Activated T-helper 2 cell treated with anti-CD3 and anti-CD28 coated beads, Interferon-gamma antibody, Interleukin-2, Interleukin-4, amounts not matched to agents 10 μg/mL and 5 μg/mL and 100 μg/mL, durations not matched to agents 14 hours and 24 hours and 36 hours (primary cell): ENCODE measurements at places on chromosomes 16 and 17.

DNA sequence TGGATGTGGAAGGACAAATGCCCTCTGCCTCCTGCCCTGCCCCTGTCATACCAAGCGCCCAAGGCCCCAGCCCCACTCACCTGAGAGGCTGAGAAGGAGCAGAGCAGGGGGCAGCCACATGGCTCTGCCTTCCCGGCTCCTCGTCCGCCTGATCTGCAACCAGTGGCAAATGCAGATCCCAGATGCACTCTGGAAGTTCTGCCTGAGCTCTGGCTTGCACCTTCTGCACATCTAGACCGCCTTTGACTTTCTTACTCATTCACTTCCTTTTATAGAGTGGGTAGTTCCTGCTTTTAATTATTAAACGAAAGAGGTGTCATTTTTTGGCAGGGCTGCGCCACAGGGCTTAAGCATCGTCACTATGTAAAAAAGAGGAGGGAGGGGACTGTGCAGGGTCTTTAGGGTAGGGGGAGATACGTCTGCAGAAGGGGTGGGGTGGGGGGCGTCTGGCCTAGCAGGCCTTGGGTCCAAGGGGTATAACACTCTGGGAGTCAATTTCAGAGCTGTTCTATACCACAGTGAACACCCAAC lies at the start of gene CD300LB:
CD300LB (minus strand) TSS at position 245 of the 531 bp plus-strand sequence; CDS start at position 120, 125 bp downstream.
- DNase-seq = no peak

- DNase-seq = no peak
Observed at GRCh38 chr17:59002848-59003247, 103.8 kb downstream of the TRIM37 start.

GRCh38 chr17:32498391-32498790 lies 11.6 kb downstream of the CDK5R1 start:
- no peak for DNase-seq

DNA sequence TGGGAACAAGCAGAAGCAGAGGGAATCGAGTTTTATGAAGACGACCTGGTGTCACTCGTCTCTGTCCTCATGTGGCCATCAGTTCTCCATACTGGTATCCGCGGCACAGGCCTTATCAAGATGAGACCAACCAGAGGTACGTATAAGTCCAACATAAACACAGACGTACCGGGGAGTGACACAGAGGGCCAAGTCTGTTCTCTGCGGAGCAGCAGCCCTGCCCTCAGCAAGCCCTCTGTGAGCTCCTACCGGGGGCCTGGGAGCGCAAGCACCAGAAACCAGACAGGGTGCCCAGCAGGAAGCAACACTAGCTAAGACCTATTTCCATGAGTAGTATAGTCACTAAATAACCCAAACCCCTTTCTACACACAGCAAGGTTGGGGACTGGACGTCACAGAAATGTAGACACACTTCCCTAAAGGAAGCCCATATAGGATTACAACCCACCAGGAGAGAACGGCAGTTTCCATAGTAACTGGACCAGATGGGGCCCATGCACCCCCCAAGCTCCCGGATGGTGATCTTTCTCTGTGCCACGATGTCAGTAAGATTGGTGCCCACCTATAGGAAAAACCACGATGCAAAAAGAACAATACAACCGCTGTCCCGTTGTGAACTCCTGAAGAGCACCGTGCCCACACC lies 911 bp downstream of the ARL16 start:
- DNase-seq = no peak

GRCh38 chr16:49827805-49828438 lies 28.0 kb downstream of the ZNF423 start:
- no peak for DNase-seq

DNA sequence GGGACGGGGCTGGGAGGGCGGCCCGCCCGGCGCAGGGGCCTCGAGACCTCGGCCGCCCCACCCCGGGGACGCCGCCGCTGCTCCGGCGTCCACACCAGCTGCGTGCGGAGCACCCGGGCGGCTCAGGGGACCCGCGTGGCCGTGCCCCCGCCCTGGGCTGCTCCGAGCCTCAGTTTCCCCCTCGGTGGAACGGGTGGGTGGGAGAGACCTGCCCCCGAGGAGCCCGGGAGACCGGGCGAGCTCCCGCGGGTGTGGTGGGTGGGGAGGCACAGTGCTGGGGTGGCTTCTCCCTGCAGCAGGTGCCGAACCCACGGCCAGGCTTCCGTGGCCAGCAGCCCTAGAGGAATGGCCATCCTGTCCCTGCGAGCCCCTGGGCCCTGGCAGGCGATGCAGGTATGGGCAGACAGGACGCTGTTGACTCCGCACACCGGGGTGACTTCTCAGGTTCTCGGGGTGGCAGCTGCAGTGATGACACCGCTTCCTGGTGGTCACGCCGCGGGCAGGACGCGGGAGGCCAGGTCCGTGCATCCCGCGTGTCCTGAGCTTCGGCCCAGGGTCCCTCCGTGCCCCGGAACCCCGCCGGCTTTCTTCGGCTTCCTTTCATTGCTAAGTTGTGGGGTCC lies 677 bp downstream of the DEF8 start:
- no peak for DNase-seq

GRCh38 chr16:26386096-26386495 lies 680.6 kb upstream of the C16orf82 start:
- DNase-seq = no peak

DNA sequence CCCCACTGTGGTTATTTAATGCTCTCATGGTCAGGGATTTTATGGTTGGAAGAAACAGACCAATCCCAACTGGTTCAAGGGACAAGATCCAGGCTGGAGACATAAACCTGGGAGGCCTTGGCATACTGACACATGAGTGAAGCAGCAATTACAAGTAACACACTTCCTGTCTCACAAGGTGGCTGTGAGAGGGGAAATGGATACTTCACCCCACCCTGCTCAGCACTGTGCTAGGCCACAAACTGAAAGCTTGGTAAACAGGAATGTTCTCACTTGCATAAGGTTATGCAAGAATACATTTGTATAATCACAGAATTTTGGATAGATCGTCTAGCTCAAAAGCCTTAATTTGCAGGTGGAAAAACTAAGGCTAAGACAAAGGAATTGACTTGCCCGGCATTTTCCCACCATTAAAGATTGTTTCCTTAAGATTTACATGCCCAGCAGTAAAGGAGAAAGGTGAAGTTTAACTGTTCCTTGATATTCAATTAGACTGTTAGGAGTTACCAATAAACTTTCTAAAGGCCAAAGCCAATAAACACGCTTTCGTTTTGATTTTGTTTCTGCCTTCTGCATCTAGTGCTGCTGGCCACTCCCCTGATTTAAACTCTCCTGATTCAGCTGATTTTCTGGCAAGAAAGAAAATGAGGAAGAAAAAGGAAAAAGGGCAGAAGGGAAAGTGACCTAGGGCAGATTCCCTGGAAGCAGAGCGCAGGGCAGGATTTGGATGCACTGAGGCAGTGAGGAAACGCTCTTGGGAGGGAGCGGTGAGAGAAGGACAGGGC lies 215.6 kb upstream of the CDH5 start:
- DNase-seq = no peak
